ENCODE measurements at places on chromosomes 11 and 22.

GRCh38 chr11:78331711-78332110, 85.9 kb downstream of the GAB2 start:
- DNase-seq: no peak

GRCh38 chr11:100682247-100682969, 4.7 kb upstream of the ARHGAP42 start:
- peak; percentile 56 for DNase-seq

DNA sequence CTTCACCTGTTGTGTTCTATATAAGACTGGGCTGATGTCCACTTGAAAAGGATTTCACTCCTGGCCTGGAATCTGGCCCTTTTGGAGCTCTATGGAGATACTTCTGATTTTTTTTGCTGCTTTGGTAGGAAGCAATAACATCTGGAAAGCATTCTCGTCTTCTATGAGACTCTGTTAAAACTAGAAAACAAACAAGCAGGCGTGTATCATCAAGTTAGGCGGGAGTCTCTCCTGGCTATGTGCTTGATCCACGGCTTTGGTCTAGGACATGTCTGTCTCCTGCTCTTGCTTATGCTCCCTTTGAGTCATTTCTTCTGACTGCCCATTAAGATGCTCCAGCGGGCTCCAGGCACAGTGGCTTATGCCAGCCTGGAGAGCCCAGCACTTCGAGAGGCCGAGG, 121.4 kb upstream of the TTC12 start:
- DNase-seq: peak; percentile 31

- DNase-seq: peak; percentile 42
Observed at GRCh38 chr11:92702805-92703448, 266.5 kb upstream of the MTNR1B start.

- DNase-seq: peak; percentile 52
Observed at GRCh38 chr11:122440811-122441665, 214.5 kb upstream of the UBASH3B start.

- no peak for DNase-seq
Observed at GRCh38 chr11:117918366-117919255, 10.6 kb downstream of the TMPRSS13 start.

- no peak for DNase-seq
Observed at GRCh38 chr11:69878144-69878883, 59.1 kb upstream of the FGF3 start.

DNA sequence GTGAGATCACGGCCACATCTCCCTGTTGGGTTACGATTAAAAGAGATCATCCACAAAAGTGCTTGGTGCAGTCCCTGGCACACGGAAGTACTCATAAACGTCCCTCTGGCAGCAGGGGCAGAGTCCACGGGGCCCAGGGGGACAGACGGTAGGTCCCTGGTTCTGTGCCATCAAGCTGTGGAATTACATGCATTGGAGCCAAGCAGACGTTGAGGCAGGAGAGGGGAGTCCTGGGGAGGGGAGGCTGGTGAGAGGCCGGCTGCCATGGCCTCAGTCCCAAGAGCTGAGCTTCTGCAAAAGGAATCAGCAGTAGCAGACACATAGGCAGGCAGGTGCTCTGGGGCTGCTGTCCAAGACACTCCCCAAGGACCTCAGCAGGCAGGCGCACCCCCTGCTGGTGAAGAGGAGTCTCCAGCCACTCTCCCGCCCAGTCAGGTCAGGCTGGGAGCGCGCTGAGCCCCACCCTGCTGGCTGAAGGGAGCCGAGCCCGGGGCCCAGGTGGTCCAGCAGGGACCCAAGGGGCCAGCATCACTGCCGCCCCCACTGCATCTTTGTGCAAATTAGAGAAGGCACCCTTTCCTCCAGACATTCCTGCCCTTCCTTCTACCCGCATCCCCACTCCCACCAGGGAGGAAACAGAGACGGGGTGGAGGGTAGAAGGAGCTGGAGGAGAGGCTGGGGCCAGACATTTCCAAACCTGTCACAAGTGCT, 7.6 kb upstream of the KCTD17 start:
- DNase-seq: peak; percentile 76

DNA sequence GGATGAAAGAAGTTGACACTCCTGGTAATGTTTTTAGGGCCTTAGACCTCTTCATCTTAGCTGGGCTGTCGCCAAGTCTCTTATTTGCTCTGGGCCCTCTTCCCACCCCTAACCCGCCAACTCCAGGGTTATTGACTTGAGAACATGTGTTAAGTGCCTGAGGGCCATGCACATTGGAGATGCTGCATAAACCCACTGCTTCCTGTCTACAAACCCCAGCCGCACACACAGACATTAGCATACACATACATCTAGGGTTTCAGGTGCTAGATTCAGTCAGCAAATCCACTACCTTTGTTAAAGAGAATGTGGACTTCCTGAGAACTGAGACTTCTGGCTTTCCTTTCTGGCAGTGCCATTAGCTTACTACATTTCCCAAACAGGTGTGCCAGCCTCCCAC, 817 bp downstream of the PANX3 start:
- no peak for DNase-seq

DNA sequence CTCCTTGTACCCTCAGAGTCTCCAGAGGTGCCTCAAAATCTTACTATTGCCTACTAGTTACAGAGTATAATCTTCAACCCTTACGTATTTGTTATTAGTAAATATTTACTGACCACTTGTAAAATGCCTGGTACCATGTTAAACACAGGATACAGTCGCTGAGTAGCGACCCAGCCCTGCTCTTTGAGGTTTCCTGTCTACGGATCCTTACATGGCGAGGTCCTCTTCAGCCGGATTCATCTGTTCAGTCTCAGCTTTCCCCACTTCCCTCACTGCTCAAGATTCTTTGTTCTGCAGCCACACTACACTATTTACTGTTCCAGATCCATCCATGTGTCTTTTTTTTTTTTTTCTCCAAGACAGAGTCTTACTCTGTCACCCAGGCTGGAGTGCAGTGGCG, 13.2 kb upstream of the TTC36 start:
- no peak for DNase-seq

- DNase-seq: no peak
Observed at GRCh38 chr22:41442240-41442792, 4.3 kb downstream of the TOB2 start.

DNA sequence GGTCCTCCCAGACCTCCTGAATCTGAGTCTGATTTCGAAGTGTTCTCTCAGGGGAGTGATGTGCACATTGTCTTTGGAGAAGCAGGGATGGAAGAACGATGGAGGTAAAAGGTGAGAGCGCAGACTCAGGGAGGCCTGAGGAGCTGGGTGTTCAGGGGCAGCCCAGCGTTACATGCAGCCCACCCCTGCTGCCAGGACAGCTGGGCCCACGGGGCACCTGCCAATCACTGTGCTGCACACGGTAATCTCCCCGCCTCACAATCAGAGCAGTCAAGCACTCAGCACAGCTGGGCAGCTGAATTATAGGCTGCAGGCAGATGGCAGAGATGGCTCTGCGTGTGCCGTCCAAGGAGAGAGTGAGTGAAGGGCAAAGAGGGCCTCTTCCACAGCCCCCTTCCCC, 17.9 kb upstream of the HTR3A start:
- DNase-seq: no peak

GRCh38 chr11:76209375-76209972, 3.2 kb upstream of the WNT11 start:
- no peak for DNase-seq

DNA sequence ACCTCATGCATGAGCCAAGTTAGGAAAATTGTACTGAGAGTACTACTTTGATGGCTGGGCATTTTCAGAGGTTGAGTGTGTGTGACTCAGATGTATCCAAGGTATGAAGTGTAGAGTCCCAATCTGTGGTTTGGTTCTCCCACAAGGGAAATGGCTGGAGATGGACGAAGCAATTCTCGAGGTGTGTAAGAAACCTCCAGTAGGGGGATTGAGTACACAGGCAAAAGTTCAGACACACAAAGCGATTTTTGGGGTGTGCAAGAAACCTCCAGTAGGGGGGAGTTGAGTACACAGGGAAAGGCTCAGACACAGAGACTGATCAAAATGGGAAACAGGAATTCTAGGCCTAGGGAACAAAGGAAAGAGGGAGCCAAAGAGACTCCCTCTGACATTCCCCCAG, 1536.3 kb downstream of the FAM181B start:
- DNase-seq: no peak

GRCh38 chr22:41501209-41501608, 32.3 kb downstream of the ACO2 start:
- no peak for DNase-seq

DNA sequence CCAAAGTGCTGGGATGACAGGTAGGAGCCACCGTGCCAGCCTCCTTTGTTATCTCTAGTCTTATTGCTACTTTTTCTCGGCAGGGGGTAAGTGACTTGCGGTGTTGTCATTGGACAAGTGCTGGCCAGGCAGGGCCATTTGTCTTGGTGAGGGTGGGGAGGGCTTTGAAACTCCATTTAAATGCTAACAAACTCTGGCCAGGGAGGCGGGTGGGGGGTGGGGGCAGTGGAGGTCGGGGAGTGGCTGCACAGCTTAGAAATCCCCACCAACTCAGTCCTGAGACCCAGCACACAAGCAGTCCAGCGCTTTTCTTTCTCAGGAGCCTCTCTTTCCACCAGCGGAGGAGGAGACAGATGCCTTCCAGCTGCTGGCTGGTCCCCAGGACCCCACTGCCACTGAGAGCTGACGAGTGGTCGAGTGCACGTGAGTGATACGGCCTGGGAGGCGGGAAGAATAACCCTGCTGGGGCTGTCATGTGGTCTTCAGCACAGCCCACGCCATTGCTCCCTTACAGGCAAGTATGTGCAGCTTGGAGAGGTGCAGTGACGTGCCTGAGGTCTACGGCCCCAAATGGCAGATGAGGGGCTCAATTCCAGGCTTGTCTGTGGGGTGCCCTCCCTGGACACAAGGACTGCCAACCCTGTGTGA, 24.2 kb upstream of the OSBPL5 start:
- DNase-seq: no peak

- no peak for DNase-seq
Observed at GRCh38 chr11:225734-226453, 10.2 kb downstream of the SIRT3 start.

DNA sequence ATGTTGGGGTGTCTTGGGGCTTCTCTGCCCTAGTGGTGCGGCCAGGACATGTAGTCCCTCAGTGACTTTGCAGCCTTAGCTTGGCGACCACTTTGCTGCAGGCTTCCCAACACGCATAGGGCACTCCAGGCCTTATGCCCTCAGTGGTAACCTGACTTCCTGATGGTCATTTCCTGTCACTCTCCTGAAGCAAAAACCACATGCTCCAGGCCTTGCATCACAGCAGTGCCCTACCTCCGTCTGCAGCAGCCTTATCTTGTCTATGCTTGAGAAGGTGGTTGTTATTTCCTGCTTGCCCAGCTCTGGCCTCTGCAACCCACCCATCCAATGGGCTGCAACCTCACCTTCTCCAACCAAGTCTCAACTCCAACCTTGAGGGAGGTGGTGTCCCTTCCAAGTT, 33.4 kb upstream of the PISD start:
- no peak for DNase-seq

GRCh38 chr11:115179636-115180035, 324.6 kb downstream of the CADM1 start:
- DNase-seq: no peak

DNA sequence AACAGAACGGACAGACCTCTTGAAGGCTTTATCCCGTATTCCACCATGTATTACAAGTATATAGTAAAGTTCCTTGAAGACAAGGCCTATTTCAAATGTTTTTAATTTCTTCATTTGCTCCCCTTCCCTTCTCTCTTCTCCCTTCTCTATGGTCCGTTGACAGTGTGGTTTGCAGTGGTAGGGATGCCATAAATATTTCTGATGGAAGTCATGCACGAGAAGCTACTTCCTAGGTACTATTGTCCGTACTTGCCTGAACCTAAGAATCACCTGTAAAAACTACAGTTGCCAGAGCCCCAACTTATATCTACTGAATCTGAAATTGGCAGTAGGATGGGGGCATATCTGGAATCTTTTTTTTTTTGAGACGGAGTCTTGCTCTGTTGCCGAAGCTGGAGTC, 2.8 kb downstream of the PISD start:
- no peak for DNase-seq

- no peak for DNase-seq
Observed at GRCh38 chr11:24859801-24860300, 363.0 kb downstream of the LUZP2 start.

GRCh38 chr11:35486446-35486845, 39.0 kb downstream of the PAMR1 start:
- no peak for DNase-seq

- no peak for DNase-seq
Observed at GRCh38 chr11:4093519-4094347, 866 bp upstream of the RRM1 start.

GRCh38 chr11:99020352-99021225, at the start of gene CNTN5:
CNTN5 (plus strand) TSS chr11:99020949.
- DNase-seq: peak; percentile 50

- DNase-seq: no peak
Observed at GRCh38 chr22:24775769-24776492, 1.4 kb upstream of the PIWIL3 start.

DNA sequence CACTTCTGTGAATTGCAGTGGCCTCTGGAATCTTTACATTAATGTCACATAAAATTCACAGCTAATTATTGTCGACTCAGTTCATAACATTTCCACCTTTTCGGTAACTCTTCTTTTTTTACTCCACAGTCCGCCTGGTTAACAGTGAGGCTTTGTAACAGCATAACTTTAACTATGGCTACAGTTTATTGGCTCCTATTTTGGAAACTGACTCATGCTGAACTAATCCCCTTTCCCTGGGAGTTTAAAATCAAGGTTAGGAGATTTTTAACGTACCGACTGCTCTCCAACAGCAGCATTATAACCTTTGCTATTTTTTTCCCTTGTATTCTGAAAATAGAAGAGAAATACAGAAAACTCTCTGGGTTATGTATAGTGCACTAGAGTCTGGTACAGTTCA, 3.2 kb upstream of the POGLUT3 start:
- peak; percentile 24 for DNase-seq

GRCh38 chr22:34917239-34917638, 148.7 kb upstream of the ISX start:
- no peak for DNase-seq

GRCh38 chr11:68021167-68021787, 9.2 kb upstream of the NDUFS8 start:
- no peak for DNase-seq

GRCh38 chr11:114264381-114264780, 31.8 kb upstream of the NNMT start:
- no peak for DNase-seq

DNA sequence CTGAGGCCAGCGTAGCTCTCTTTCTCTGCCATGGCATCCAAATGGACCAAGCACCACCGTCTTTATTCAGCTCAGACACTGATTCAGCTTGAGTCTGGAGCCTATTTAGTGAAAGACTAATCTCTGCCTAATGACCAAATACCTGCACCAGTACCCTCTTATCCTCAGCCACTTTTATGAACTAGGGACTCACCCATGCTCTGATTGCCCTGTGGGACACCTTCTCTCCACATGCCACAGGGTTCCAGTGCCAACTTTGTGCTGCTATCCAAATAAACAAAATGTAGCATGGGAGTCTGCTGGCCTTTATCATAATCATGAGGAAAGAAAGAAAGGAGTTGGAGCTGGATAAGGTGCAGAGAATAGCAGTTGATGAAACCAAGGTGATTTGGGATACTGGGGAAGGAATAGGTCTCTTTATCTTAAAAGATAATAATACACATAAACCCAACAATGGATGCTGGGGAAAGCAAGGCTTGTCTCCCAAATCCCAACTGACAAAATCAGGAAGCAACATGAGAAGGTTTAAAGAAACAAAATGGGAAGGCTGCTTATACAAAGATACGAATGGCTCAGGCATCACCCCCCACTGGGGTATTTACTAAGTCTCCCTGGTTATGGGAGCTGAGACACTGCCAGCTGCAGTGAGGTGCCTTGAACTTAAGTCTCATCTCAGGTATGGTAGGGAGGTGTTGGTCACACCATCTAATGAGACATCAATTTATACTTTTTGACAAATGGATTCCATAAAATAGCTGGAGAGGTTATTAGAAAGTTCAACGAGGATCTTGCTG, 63.3 kb downstream of the SYT9 start:
- DNase-seq: no peak

- no peak for DNase-seq
Observed at GRCh38 chr22:30483169-30483568, 11.4 kb upstream of the SEC14L3 start.
